ENCODE measurements at places on chromosomes 6 and 20. TPM values are rescaled to one million over a fixed set of nuclear protein-coding genes. Genes with fewer than 3 reads are reported as not detected.

Gene KHDC1
- 13.5 TPM for polyA plus RNA-seq

Gene SLC22A1
- 0.34 TPM for polyA plus RNA-seq

Gene TCF21
- 220 TPM for polyA plus RNA-seq

Gene PSORS1C2
- polyA plus RNA-seq = not detected

Gene TGM3
- 0.20 TPM for polyA plus RNA-seq

Gene PTK6
- polyA plus RNA-seq = 0.74 TPM

Gene GSTA2
- not detected for polyA plus RNA-seq

Gene GSTA3
- 0.91 TPM for polyA plus RNA-seq

Gene PRL
- not detected for polyA plus RNA-seq

Gene HLA-DRA
- 56.7 TPM for polyA plus RNA-seq

Gene MATN4
- not detected for polyA plus RNA-seq

Gene SOBP
- polyA plus RNA-seq = 8.2 TPM

Gene HEY2
- 1.5 TPM for polyA plus RNA-seq

Gene SYTL3
- 7.4 TPM for polyA plus RNA-seq

Gene SRSF3
- 485 TPM for polyA plus RNA-seq

Gene ADGRF1
- 0.44 TPM for polyA plus RNA-seq

Gene PEDS1
- polyA plus RNA-seq = 32.9 TPM

Gene LST1
- polyA plus RNA-seq = 6.4 TPM

Gene OR2H2
- polyA plus RNA-seq = 0.14 TPM

Gene RHAG
- 2.0 TPM for polyA plus RNA-seq

Gene PACSIN1
- polyA plus RNA-seq = 0.25 TPM

Gene DYNLT2
- polyA plus RNA-seq = 6.2 TPM

Gene DYNLRB1
- polyA plus RNA-seq = 142 TPM

Gene FAXC
- polyA plus RNA-seq = 8.1 TPM

Gene SUPT3H
- 27.9 TPM for polyA plus RNA-seq
